ENCODE measurements at places on chromosomes 12 and 14.

DNA sequence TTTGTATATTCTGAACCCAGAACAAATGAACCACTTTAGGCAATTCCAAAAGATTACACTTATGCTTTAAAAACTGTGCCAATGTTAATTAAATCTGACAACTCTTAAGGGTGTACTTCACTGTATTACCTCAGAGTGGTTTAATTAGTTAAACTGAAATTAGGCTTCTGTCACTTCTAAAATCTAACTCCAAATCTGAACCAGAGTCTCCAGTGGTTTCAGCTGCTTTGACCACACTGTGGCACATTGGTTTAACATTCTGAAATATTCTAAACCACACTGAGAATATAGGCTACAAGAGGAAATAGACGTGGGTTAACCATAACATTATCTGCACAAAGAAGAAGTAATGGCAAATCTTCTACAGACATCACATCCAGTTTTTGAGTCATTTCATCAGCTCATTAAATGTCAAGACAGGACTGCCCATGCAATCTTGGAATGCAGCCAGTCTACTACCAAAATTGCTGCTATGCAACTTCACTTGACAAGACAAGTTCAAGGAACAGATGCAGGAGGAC is 94.8 kb downstream of the LRP6 start:
- DNase-seq: peak; percentile 48

DNA sequence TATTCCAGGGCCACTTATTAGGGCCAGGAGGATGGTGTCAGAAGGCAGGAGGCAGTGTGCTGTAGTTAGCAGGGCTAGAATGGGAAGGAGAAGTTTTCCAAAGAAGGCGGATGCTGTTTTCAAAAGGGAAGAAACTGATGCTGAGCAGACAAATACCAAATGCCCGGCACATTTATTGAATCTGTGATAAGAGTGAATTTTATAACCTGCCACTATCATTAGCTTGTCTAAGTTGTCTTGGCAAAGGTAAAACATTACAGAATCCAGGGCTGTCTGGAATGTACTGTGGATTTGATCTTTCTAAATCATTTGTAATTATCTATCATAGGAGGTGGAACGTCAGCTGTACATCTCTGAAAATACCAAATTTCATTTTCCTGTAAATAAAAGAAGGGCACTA is 40.8 kb downstream of the NDUFA12 start:
- DNase-seq: no peak

DNA sequence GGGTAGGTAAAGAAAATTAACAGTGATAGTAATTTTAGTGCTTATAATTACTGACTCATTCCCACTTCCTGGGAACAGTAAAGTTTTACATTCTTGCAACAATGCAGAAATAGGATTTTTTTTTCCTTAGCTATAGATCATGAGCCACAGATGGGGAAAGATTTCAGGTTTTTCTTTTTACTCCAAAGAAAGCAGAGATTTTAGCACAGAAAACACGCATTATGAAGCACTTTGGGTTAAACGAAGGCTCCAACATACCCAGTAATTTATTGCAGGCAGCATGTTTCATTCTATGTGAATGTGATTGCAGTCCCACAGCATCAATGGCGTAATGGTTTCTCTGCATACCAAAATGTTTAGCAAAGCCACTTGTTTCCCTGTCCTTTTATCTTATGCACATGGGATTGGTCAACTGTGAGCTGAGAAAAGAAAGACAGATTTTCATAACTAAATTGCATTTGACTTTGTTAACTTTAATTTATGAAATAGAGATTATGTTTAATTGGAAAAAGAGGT is 124.6 kb upstream of the E2F7 start:
- DNase-seq: peak; percentile 71

- DNase-seq: no peak
Measured at GRCh38 chr14:23164250-23164649, 19.2 kb downstream of the SLC7A8 start.

- DNase-seq: peak; percentile 71
Measured at GRCh38 chr14:103281496-103282231, 52.4 kb upstream of the EIF5 start.

DNA sequence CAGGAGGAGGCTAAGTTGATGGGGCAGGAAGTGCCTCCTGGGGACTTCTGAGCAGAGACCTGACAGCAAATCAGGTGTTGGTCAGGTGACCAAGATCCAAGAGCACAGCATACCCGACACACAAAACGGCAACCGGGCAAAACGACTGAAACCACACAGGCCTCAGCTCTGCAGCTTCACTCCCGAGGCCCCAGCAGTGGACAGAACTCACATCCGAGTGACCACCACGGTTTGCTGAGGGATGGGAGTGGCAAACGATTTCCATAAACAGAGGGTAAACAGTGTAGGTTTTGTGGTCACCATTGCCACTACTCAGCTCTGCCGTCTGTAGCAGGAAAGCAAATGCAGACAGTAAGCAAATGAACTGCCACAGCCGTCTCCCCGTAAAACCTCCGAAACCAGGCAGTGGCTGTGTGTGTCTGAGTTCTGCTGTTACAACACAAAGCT is 14.4 kb downstream of the CHFR start:
- DNase-seq: no peak

GRCh38 chr12:65656891-65657351 is 167.4 kb upstream of the HMGA2 start:
- DNase-seq: peak; percentile 99

GRCh38 chr12:61414470-61414869 is 845.7 kb upstream of the USP15 start:
- no peak for DNase-seq

- DNase-seq: peak; percentile 68
Measured at GRCh38 chr12:45670346-45671065, 59.0 kb upstream of the ARID2 start.

DNA sequence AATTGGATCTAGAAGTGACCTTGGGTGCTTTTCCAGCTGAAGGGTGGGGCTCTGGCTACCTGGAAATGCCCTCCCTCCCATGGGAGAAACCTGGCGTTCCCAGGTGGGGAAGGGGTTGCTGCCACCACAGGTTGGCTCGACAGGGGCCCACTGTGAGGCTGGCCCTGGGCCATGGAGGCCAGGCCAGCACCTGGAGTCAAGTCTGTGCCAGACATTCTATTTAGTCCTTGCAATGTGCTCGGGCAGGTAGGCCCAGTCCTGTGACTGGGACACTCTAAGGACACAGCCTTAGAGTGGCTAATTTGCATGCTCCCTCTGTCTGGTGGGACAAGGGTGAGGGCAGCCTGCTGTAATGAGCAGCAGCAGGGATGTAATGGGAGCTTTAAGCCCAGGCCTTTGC is 11.9 kb downstream of the VRTN start:
- DNase-seq: no peak

- DNase-seq: peak; percentile 6
Measured at GRCh38 chr14:59964251-59965007, 44.5 kb downstream of the LRRC9 start.

DNA sequence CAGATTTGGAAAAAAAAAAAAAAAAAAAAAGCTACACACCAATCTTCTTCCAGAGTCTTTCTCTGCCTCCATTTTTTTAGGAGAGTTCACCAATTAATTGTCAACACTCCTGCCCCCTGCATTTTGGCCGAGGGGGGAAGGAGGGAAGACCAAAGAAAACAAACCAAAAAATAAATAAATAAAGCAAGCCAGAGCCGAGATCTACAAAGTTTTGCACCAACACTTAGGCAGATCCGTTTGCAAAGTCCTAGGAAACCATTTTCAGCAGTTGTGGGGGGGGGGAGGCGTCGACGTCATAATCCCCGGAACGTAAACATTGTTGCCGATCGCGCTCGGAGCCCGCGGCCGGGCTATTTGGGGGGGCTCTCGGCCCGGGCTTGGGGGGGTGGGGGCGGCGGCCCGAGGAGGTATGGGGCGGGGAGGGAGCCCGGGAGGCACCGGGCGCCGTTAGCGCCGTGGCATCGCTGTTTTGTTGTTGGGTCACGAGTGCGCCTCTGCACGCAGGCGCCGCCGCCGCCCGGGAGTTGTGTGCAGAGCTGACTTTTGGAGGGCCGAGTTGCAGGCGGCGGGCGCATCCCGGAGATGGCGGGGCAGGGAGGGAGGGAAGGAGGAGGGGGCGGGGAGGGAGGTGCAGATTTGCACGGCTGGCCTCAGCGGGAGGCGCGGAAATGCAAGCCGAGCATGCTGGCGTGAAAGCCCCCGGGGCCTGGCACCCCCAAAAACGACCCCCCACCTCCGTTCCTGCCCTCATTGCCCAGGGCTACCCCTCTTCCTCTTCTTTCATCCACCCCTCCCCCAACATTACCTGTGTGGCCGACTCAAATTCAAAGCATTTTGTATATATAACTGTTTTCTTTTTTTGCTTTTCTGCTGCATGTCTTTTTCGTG is 598 bp downstream of the KDM2B start:
- DNase-seq: peak; percentile 58
